ENCODE measurements at places on chromosomes 16 and 17.

DNA sequence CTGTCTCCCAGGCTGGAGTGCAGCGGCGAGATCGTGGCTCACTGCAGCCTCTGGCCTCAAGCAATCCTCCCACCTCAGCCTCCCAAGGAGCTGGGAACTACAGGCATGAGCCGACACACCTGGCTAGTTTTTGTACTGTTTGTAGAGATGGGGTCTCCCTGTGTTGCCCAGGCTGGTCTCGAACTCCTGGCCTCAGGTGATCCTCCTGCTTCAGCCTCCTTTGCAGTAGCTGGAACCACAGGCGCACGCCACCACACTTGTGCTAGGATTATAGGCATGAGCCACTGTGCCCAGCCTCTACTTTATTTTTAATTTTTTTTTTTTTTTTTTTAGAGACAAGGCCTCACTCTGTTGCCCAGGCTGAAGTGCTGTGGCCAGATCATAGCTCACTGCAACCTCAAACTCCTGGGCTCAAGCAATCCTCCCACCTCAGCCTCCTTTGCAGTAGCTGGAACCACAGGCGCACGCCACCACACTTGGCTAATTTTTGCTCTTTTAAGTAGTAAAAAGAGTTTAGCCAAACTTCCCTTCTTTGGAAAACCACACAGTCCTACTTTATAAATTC is 4.4 kb downstream of the NTAN1 start:
- no peak for DNase-seq

GRCh38 chr16:50449800-50450199 is 81.0 kb upstream of the BRD7 start:
- no peak for DNase-seq

DNA sequence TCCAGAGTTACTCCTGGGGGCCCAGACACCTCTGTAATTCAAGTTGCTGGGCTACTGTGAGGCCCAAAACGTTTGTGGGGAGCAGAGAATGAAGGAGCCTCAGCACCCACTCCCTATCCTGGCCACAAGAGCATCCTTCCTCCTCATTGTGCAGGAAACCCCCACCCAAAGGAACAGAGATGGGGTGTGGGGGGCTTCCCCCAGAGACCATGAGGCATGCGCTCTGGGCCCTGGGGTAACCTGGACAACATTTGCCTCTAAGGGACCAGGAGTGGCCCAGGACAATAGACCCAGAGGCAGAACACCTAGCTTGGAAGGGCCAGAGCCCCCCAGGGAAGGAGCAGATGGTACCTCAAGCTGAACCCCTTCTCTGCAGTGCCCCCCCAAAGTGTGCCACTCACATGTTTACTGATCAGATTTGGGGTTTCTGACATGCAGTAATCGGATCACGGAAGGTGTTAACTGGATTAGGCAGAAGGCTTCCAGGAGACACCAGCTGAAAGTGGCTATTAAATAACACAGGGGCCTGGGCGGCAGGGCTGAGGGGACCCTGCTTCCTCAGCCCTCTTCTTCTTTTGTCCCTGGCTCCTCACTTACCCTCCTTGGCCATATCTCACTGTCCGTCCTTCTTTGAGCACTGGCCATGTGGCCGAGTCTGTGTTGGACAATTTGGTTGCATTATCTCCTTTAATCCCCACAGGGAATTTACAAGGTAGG is 50.8 kb downstream of the SDK2 start:
- DNase-seq: no peak

GRCh38 chr17:16364625-16365024 is 11.4 kb upstream of the CENPV start:
- DNase-seq: no peak
